T-helper 9 cell (primary cell): ENCODE measurements at places on chromosomes 13 and 19.
A peak's percentile ranks its signal among the peaks of the same experiment; 100 is the strongest.

- no peak for DNase-seq
These were observed 338.9 kb downstream of the TEX29 start for GRCh38 chr13:111659219-111659775.

GRCh38 chr19:42261763-42262162 is 6.8 kb upstream of the ERF start:
- DNase-seq = no peak

- peak; percentile 42 for DNase-seq
These were observed 20.6 kb upstream of the USP29 start for GRCh38 chr19:57099199-57099661.

GRCh38 chr13:41848435-41849255 is 112.3 kb downstream of the VWA8 start:
- DNase-seq = no peak

- DNase-seq = no peak
These were observed 297.8 kb downstream of the ZNF536 start for GRCh38 chr19:30670011-30670329.

- no peak for DNase-seq
These were observed 27.3 kb upstream of the IRS2 start for GRCh38 chr13:109813663-109814062.

GRCh38 chr19:43631491-43631890 is 8.2 kb downstream of the CADM4 start:
- DNase-seq = no peak

DNA sequence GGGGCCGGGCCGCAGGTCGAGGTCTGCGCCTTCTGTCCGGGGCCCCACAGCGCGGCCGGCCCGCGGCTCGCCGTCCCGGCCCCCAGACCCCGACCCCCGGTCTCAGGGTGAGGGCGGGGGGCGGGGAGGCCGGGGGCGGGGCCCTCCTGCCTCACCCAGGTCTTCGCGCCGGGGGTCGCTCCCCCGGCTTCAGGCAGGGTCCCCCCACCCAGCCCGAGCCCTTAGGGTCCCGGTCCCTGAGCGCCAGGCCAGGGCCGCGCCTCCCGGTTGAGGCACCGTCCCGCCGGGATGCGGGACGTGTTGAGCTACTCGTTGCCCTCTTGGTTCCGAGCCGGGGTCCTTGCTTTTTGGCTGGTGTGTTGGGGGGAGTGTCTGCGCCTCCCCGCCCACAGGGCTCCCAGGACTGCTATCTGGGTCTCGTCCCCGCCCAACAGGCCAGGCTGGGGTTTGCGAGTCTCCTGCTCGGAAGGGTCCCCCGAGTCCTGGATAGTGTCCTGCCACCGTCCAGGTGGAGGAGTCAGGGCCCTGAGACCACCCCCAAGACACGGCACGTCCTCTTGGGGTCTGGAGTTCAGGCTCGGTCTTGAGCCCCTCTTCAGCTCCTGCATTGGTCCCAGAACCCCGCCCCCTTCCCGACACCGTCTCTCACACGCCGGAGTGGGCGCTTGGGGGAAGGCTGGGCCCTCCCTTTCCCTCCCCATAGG is 452 bp downstream of the PIAS4 start:
- no peak for DNase-seq

- DNase-seq = no peak
These were observed 28.6 kb upstream of the NDUFS7 start for GRCh38 chr19:1354970-1355567.

GRCh38 chr13:27044837-27045570 is 126.6 kb downstream of the USP12 start:
- no peak for DNase-seq
